ENCODE measurements at places on chromosomes 6 and 20.

DNA sequence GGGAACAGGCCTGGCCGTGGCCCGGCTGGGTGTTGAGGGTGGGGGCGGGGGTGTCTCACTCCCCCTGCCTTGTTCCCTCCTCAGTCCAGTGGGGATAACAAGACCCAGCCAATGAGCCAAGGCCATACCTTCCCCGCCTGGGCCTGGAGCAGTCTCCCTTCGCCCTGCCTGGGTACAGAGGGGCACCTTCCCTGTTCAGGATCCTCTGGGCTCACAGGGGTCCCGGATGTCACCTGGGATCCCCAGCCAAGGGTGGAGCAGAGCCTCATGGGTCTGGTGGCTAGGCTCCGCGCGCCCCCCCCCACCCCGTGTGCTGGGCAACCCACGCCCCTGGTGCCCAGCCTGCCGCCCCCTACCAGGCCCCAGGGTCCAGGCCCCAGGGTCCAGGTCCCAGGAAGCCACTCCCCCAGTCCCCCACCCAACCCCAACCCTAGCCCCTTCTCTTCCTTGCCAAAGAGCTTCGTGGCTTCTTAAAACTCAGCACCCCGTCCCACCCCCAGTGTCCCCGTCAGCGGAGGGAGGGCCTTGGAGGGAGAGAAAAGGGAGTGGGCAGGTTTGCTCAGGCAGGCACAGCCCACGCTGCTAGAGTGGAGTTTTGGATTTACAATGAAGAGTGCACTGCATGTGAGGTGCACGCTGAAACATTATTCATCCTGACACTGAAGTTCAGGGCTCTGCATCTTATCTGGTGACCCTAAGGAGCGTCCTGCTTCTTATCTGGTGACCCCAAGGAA is 11.8 kb downstream of the HRH3 start:
- DNase-seq = no peak

DNA sequence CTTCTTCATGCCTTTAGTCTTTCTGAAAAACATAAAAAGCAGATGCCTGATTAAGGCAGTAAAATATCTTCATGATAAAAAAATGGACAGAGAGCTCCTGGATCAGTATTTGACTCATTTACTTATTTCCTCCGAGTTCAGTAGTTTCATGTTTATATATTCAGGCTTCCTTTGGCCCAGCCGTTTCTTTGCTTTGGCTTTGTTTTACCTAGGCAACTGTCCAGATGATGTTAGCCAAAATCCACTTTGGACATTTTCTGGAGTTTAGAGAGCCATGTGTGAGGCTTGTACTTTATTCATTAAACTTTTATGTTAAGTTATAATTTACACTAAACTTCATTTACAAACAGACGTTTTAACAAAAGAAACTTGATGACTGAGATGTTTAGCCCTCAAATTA is 307.1 kb upstream of the RSPO3 start:
- no peak for DNase-seq

DNA sequence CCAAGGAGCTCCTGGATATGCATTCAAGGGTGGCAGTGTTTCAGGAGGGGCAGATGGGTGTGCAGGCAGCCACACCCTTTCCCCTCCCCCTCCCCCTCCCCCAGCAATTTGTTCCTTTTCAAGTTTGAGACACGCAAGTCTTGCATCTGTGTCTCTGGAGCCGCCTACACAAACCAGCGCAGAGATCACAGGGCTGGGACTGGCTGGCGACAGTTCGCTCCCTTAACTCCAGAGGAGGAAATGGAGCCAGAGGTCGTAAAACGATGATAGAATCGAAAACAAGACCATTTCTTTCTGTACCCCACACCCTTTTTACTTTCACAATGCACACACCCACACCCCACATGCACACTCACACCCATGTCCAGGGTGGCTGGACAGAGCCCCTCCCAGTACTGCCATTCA is 163.1 kb downstream of the LY86 start:
- no peak for DNase-seq

DNA sequence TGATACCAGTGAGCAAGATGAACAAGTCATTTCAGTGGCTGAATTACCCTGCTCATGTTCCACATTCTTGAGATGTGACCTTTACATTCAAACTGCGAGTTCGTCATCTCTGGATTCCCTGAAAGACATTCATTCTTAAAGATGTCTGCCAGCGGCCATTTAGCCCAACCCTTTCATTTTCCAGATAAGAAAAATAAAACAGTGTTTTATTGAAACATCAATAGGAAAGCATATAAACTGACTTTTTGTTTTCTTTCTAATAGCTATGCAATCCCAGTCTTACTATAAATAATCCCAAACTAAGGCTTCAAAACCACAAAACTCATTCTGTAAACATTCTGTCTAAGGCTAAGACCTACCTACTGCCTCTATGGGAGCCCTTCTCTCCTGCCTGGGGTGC is 134.0 kb downstream of the SAMD5 start:
- no peak for DNase-seq

DNA sequence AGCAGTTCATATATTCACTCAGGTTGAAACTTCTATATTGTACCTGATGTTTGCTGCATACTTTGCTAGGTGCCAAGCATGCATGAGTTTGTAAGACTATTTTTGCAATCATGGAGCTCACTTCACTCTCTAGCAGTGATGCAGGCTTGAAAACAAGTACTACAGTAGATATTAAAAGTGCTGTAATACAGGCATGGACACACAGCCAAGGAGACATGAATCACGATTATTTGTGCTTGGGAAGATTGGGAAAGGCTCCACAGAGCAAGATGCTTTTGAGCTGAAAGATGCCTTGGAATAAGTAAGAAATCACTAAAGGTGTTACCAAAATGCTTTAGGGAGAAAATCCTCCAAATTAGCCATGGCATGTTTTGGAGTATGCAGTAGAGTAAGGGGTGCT is 427.4 kb downstream of the UTRN start:
- DNase-seq = no peak

GRCh38 chr6:113894712-113895674 is 37.8 kb downstream of the MARCKS start:
- DNase-seq = peak; percentile 83

DNA sequence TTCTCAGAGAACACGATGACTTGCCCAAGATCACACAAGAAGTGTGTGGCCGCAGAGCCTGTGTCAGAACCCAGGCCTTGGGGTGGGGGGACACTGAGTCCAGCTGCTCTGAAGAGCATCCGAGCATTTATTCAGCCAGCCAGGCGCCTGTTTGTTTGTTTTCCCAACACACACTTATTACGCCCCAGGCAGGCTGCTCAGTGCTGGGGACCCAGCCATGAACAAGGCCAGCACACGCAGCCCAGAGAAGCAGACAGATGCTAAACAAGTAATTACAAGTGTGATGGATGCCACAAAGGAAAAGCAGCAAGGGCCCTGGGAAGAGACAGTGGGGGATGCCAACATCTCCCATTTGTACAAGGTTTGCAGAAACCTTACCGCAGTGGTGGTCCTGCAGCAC is 19.4 kb upstream of the SIRPA start:
- no peak for DNase-seq

GRCh38 chr6:42339991-42340401 is 111.7 kb downstream of the TRERF1 start:
- DNase-seq = no peak

- DNase-seq = no peak
Observed at GRCh38 chr6:85425997-85426396, 23.9 kb upstream of the NT5E start.

- DNase-seq = no peak
Observed at GRCh38 chr6:1849691-1850090, 240.0 kb downstream of the FOXC1 start.

DNA sequence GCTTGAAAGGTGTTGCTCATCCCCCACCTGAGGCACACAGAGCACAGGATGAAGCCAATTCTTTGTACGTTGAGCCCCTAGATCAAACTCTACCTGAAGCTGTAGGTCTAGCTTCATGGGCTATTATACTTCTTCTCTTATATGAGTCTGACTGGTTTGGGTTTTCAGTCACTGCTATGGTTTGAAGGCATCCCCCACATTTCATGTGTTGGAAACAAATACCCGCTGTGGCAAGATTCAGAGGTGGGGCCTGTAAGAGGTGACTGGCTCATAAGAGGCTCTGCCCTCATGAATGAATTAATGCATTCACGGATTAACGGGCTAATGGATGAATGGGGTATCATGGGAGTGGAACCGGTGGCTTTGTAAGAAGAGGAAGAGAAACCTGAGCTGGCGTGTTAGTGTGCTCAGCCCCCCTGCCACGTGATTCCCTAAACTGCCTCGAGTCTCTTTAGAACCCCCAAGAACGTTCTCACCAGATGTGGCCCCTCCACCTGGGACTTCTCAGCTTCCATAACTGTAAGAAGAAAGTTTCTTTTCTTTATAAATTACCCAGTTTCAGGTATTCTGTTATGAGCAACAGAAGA is 39.2 kb downstream of the PREX1 start:
- no peak for DNase-seq

DNA sequence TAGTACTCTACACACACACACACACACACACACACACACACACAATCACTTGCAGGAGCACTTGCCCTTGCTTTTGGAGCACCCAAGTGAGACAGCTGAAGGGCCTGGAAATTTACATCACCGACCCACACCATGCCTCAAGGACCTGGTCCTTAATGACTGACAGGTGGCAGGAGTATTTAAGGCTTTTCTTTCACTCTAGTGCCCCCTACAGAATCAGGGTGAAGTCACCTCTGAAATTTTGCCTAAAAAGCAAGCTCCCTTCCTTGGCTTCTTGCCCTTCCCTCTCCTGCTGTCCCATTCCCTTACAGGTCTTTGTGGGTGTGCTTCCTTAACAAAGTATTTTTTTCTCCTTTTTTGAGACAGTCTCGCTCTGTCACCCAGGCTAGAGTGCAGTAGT is 353.5 kb upstream of the IRAK1BP1 start:
- no peak for DNase-seq

DNA sequence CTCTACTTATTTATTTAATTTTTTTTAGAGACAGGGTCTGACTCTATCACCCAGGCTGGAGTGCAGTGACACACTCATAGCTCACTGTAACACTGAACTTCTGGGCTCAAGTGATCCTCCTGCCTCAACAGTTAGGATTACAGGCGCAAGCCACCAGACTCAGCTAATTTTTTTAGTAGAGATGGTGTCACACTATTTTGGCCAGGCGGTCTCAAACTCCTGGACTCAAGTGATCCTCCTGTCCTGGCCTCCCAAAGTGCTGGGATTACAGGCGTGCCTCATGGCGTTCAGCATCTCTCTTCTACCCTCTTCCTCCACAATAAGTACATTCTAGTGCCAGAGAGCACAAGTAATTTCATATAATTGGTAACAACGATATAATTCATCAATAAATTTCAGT is 5.5 kb downstream of the SSR1 start:
- DNase-seq = no peak

- DNase-seq = no peak
Observed at GRCh38 chr20:3447321-3447720, 23.5 kb upstream of the ATRN start.

DNA sequence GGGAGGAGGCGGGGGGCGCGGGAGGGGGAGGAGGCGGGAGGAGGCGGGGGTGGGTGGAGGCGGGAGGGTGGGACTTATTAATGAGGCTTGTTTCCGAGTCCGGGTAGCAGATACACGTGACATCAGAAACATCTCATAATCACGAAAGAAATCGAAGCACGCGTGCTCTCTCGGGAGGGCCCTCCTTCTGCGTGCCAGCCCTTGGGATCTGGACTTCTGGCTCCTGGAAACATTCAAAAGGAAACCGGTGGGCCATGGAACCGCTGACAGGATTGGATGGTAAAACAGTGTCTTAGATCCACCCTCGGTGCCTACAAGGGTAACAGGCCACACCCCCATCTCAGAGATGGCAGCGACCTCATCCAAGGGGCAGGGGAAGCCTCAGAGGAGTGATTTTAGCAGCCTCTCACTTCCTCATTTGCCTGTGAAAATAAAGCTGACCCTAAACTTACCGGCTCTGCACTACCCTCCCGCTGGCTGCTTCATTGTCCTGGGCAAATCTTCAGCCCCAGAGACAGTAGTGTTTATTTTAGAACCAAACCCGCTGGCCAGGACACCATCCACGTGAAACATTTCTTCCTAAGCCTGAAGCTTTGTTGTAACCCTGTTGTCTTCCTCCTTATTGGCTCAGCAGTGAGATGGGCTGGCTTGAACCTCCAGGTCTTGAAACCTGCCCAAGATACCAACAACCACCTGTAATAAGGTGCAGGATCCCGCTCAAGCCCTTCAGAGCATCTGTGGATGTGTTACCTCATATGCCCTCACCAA is 97.5 kb downstream of the PSMG4 start:
- DNase-seq = no peak

GRCh38 chr6:87465051-87465450 is 7.7 kb upstream of the SLC35A1 start:
- DNase-seq = no peak

DNA sequence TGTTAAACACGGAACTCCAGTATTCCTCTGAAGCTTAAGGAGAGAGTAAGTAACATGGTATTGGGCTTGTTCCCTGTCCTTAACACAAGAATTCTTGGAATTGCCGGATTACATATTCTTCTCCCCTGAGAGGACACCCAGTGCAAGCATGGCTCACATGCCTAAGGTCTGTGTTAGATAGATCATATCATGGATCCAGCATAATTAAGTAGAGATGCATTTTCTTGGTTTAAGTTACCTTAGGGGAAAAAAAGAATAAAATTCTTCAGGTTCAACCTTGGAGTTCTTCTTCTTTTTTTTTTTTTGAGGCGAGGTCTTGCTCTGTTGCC is 53.9 kb downstream of the AKAP12 start:
- no peak for DNase-seq

GRCh38 chr6:112486454-112486853 is 139.3 kb downstream of the RFPL4B start:
- no peak for DNase-seq

DNA sequence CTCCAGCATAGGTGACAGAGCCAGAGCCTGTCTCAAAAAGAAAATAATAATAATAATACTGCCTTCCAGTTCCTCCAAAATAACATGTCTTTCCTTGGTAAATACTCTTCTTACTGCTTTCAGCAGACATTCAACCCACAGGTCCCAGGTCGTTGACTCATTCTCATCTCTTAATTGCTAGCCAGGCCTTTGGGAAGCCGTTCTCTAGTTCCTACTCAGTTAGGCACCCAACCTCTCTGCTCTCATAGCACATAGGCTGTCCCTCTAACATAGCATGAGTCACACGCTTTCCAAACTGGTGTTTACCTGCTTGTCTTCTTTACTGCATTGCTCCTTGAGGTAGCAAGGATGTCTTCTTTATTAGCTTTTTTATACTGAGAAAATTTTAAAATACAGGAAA is 98.8 kb downstream of the LAMA2 start:
- DNase-seq = no peak

- no peak for DNase-seq
Observed at GRCh38 chr6:32413427-32414047, 6.6 kb upstream of the BTNL2 start.

GRCh38 chr6:10154251-10154650 is 260.6 kb downstream of the TFAP2A start:
- no peak for DNase-seq

All from fibroblast of skin of left quadriceps (primary cell).